ENCODE measurements at places on chromosomes 7 and 10.
A peak's percentile ranks its signal among the peaks of the same experiment; 100 is the strongest.

DNA sequence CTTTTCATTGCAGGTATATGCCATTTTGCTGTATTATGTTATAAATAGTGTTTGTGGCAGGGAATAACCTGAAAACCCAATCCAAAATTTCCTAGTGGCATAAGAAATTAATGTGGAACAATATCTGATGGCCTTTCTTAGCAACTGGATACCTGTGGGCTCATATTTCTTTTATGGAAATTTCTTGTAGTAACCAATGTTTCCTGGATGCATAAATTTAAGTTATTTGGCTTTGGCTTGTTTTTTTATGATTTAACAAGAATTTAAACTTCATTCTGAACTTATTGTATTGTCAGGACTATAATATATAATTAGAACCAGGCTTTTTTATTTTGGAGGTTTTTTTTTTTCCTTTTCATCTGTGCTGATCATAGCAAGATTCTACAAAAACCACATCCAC, 30.1 kb downstream of the TBC1D12 start:
- DNase-seq = no peak

DNA sequence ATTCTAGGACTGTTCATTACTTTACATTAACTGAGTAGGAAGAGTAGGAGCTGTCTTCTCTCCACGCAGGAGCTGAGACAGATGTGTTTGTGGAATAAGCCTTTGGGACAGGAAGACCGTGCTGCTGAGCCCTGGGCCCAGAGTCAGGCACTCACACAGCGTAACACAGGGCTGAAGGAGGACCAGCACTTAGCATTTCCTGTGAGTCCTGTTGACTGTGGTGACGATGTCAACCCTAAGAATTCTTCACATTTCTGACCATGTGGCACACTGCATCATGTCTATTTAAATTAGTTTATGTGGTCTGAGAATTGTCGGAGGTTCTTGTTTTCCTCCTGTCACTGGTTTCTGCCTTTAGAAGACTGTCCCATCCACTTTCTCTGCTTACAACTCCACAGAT, 117.2 kb downstream of the PIP4K2A start:
- DNase-seq = no peak

GRCh38 chr7:34835901-34836600, 178.0 kb downstream of the NPSR1 start:
- DNase-seq = no peak

DNA sequence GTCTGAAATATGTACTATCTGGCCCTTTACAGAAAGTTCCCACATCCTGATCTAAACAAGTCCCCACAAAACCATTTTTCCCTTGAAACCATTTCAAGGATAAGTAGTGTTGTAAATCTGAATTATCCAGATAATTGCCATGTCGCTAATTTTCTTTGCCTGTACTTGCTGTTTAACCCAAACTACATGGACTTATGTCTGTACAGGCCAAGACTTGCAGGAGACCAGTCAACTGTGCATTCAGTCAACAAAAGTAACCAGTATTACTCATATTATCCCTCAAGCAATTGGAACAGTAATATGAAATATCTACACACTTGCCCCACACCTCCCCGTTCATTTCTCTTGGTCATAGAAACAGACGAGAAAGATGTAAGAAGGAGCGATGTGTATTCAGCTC, 347.8 kb upstream of the NFE2L3 start:
- DNase-seq = no peak

GRCh38 chr7:101553771-101554445, 75.2 kb downstream of the MYL10 start:
- no peak for DNase-seq

- DNase-seq = no peak
These were observed 23.2 kb upstream of the ICA1 start for GRCh38 chr7:8285155-8285554.

DNA sequence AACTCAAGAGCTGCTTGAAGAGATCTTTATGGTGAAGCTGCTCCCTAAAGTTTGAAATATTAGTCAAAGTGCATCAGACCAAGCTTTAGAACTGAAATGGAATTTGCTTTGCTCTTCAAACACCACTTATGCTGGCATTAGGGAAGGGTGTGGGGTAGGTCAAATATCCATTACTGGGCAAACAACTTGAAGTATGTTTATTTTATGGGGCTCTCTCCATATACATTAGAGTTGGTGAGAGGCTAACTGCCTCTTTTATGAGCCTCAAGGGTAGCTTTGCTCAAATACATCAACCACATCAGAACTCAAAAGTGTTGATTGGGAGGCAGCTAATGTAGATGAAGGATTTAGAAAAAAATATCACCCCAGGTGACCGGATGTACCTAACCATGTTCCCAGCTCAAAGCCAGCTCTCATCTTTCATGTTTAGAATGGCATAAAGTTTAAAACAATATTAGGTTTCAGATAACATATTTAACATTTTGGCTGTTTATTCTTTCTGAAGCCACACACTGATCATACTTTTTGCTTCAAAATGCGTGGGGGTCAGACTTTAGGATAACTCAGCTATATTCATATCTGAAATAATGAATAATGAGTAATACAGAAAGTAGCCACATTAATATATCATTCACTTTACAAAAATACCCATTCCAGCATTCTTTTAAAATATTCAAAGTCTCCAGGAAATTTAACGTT, 318.6 kb downstream of the PTEN start:
- no peak for DNase-seq

DNA sequence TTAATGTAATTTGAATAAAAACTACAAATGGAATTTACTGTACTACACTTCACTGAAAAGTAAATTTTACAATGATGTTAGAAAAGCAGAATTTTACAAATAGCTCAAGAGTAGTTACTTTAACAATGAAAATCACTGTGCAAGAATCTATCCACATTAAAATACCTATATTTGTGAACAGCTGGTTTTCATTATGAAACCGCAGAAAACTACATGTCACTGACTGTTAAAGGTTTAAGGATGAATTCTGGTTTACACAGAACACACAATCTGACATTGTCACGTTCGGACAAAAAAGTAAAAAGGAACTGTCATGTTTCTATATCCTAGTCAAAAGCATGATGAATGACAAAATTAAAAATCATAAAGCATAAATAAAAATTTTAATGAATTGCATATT, 415.3 kb upstream of the PRKCQ start:
- no peak for DNase-seq

- DNase-seq = peak; percentile 57
These were observed 3.5 kb upstream of the DEPP1 start for GRCh38 chr10:44982114-44982460.

DNA sequence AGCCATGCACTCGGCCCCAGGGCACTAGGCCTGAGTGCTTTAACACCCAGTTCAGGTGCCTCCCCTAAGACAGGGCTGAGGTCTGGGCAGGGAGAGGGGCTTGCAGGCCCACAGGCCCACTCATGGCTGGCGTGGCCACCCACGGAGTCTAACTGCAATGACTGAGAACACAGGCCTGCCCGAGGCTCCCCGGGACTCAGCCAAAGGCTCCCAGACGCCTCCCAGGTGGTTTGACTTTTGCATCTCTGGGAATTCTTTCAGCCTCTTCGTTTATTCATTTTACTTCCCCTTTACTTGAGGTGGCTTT, 37.3 kb downstream of the PTPRN2 start:
- DNase-seq = no peak

GRCh38 chr7:491292-491957, 28.2 kb downstream of the PDGFA start:
- DNase-seq = no peak

- no peak for DNase-seq
These were observed 12.9 kb upstream of the CSGALNACT2 start for GRCh38 chr10:43125274-43125845.

DNA sequence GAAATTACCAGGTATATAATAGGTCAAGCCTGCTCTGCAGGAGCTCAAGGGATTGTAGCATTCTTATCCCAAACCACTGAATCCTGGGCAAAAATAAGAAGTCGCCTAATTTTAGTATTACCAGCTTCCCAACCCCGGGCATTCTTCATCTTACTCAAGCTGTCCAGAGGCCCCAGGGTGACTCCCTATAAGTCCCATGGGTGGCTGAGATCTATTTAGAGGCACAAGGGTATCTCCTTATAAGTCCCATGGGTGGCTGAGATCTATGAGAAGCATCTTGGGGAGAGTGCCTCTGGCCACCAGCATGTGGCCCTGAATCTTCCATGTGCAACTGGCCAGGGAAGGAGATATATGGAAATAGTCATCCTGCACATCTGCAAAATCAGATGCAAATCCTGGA, 38.9 kb downstream of the PRSS2 start:
- DNase-seq = no peak

- DNase-seq = peak; percentile 81
These were observed 35.0 kb downstream of the LAMB4 start for GRCh38 chr7:108094933-108095710.

DNA sequence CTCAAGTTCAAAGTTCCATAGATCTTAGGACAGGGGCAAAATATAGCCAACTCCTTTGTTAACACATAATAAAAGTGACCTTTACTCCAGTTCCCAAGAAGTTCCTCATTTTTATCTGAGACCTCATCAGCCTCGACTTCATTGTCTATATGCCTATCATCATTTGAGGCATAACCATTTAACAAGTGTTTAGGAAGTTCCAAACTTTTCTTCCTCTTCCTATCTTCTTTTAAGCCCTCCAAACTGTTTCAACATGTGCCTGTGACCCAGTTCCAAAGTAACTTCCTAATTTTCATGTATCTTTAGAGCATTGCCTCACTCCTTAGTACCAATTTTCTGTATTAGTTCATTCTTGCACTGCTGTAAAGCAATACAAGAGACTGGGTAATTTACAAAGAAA, 569.1 kb downstream of the ANKRD7 start:
- DNase-seq = no peak
